ENCODE measurements at places on chromosomes 3 and 15.

- DNase-seq = no peak
Observed at GRCh38 chr3:1723726-1724125, 374.9 kb upstream of the CNTN4 start.

- DNase-seq = no peak
Observed at GRCh38 chr3:155492841-155493240, 199.4 kb upstream of the STRIT1 start.

DNA sequence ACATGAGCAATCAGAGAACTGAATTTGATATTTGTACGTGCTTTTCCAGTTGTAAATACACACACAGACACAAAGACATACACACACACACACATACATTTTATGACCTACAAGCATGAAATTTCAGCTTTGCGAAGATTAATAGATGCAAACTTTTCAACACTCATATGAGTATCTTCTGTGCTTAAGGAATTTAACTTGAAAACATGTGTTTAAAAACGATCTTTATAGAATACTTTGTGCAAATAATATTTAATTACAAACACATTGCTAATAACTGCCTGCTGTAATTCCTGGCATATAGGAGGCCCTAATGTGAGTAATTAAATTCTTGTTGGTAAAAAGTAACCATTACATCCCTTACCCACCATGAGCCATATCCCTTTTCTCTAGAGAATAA lies 107.7 kb upstream of the PLSCR5 start:
- DNase-seq = no peak

GRCh38 chr15:92586383-92586942 lies 69.1 kb downstream of the FAM174B start:
- DNase-seq = no peak

DNA sequence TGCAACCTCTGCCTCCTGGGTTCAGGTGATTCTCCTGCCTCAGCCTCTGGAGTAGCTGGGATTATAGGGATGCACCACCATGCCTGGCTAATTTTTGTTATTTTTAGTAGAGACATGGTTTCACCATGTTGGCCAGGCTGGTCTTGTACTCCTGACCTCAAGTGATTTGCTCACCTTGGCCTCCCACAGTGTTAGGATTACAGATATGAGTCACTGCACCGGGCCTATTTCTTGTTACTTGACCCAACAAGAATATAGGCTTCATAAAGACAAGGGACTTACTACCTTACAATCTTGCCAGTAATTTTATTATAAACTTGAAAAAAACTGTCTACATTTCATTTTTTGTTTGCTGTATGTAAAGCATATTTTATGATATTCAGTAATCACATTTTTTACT lies 21.4 kb upstream of the ZBTB47 start:
- DNase-seq = no peak

GRCh38 chr3:144369129-144369879 lies 397.7 kb downstream of the DIPK2A start:
- no peak for DNase-seq

- no peak for DNase-seq
Observed at GRCh38 chr15:48119277-48119676, 1.5 kb upstream of the SLC24A5 start.

GRCh38 chr15:58457466-58457965 lies 25.7 kb downstream of the LIPC start:
- peak; percentile 79 for DNase-seq

DNA sequence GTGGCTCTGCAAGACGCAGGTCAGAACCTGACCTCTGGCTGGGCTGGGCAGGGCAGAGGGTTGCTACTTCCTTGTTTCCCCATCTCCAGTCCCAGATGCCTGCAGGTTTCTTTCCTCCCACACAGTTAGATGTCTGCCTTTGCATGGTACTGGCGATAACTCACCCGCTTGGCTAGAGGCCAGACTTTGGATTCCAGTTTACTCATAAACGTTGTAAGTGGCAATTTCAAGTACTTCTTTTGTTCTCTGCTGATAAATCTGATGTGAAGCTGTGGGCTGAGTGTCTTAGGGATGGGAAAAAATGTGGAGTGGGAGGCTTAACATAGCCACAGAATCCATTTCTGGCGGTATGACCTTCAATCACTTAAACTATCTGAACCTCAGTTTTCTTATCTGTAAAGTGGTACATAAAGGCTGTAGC lies 194.2 kb downstream of the EBLN2 start:
- no peak for DNase-seq

DNA sequence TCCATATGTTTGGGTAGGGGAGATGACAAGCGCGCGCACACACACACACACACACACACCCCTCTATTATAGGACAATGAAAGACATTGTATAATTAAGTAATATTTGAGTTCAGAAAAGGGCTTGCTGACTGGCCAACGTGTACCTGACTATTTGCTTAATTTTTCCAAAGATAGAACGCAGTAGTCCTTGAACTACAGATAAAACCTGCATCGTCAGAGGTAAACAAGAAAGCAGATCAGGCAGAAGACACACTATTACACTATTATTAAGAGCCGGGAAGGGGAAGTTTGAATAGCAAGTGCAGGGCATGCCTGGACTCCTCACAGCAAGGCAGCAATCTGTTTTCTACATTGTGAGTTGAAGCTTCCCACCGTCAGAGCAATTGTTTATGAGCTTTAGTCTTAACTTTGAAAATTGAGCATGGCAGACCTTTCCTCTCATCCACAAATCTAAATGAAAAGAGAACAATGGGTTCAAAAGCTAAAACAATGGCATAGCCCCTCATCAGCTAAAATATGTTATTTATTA lies 427.7 kb downstream of the GABRG3 start:
- DNase-seq = no peak

DNA sequence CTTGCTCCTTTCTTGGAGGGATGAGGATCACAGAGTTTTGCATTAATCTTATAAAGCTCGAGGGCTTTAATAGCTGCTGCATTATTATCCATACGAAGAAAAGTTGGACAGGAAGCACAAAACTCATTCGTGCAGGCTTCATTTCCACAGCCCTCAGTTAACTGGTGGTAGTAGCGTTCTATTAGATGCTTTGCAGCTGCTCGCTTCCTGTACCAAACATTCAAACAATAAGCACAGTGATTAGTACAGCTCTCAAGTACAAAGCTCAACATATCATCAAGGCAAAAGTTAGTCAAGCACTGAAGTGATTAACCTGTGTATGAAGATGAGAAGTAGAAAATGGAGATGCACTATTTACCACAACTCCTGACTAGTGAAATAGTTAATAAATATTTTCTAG lies 63.3 kb downstream of the UBE3A start:
- DNase-seq = no peak

GRCh38 chr3:121794264-121794983 lies 40.4 kb downstream of the IQCB1 start:
- no peak for DNase-seq

DNA sequence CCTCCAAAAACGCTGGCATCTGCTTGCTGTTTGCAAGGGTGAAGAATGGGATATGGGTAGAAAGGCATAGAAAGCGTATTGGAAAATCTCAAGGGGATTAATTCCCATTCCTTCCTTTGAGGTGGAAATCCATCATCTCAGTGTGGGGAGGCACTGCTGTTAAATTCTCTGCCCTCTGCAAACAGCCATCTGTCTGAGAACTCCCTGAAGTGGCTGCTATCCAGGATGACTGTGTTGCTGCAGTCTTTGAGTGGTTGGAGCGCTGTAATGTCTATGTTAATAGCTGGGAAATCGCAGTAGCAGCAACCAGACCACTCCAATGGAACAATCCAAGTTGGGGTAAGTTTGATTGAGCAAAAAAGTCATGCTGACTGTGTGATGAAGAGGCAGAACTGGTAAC lies 625.9 kb downstream of the NLGN1 start:
- DNase-seq = no peak

DNA sequence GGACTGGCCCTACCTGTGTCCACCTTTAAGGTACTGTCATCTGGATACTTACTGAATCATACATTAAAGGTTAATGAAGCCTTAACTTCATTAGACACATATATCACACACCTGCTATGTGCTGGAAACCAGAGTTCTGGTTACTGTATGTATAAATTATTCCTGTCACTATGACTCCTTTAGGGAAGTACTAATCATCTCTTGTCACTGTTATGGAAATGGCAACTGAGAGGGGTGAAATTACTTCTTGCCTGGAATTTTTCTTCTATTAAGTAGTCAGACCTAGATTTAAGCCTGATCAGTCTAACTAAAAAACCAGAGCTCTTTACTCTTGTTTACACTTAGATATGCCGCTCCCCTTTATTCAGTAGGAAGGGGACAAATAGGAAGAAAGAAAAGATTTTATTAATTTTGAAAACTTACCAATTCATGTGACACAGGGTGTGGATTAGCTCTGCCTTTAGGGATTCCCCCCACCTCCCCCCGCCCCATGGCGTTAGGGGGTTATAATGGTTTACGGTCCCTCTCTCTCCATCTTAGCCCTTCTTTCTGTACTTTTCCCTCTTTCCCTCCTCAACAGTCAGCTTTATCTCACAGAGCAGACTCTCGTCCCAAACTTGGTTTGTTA lies 152.5 kb downstream of the KLHL25 start:
- DNase-seq = no peak

DNA sequence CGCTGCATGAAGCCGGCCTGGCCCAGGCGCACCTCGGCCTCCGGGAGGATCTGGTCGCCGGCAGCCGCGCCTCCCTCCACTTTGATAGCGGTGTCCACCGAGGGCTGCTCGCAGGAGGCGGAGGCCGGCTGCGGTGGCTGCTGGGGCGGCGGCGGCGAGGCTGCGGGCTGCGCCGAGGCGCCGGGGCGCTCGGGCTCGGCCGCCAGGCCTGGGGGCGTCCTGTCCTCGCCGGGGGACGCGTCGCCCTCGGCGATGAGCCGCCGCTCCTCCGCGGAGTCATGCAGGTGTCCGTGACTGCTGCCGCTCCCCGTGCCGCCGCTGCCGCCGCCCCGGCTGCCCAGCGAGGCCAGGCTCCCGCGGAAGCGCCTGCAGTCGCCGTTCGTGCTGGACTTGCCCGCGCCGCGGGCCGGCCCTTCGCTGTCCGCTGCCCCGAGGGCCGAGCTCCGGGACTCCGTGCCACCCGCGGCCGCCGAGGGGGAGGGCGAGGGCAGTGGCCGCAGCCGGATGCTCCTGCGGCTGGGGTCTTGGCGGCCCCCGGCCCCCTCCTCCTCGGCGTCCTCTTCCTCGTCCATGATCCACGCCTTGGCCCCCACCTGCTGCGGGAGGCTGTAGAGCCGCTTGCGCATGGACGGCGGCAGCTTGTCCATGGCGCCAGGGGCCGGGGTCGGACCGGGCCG lies 996 bp downstream of the HCN4 start:
- no peak for DNase-seq

DNA sequence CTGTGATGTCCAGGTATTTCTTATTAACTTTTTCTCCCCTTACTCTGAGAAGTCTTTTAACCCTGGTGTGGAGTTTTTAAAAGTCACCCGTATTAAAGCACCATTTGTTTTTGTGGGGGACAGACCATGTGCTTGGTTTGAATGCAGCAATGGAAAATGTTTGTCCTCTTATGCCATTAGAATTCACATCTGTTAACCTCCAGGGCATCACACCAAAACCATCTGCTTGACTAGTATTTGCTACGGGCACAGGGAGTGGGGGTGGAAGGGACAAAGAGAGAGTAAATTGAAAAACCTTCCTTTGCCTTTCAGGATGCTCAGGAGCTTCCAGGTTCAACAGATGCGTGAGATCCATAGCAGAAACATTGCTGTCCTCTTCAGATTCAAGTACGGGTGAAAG lies 61.4 kb upstream of the GOLGA8B start:
- DNase-seq = no peak

DNA sequence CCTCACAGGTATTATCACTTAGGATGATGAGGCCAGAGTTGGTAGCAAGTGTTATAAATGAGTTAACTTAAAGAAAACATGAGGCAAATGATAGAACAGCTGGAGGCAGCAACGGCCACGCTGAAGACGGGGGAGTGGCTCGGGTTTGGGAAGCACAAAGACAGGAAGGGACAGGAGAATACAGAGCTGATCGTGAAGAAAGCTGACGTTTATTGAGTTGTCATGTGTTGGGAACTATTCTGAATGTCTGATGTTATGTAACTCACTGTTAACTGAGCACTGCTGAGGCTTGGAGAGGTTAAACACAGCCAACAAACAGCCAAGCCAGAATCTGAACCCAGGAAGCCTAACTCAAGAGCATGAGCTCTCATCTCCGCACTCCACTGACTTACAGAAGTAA lies 42.3 kb downstream of the FGD5 start:
- DNase-seq = no peak

DNA sequence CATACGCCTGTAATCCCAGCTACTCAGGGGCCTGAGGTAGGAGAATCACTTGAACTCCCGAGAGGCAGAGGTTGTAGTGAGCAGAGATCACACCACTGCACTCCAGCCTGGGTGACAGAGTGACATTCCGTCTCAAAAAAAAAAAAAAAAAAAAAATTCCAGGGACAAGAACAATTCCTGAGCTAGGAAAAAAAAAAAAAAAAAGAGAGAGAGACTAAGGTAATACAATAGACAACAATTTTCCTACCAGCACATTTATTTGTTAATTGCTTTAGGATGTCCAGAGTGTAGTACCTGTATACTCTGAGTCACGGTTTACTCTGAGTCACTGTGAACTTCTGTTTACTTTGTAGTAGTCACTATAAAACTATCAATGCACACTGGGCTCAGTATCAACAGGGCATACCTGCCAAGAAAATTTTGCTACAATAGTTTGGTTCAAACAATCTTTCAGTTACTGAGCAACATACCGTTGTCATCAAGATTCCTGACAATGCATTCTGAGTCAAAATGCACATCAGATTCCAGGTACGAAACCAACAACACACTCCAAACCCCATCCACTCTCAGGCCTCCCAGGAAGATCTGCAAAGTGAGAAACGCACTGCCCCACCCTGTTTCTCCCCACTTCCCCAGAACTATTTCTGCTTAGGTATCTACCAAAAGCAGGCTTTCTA lies 28.3 kb downstream of the IGF2BP2 start:
- no peak for DNase-seq

GRCh38 chr3:171168086-171168485 lies 141.6 kb upstream of the SLC2A2 start:
- no peak for DNase-seq

- peak; percentile 61 for DNase-seq
Observed at GRCh38 chr15:60179786-60180391, 175.8 kb downstream of the FOXB1 start.

- no peak for DNase-seq
Observed at GRCh38 chr3:4314688-4315087, 11.5 kb downstream of the SETMAR start.

DNA sequence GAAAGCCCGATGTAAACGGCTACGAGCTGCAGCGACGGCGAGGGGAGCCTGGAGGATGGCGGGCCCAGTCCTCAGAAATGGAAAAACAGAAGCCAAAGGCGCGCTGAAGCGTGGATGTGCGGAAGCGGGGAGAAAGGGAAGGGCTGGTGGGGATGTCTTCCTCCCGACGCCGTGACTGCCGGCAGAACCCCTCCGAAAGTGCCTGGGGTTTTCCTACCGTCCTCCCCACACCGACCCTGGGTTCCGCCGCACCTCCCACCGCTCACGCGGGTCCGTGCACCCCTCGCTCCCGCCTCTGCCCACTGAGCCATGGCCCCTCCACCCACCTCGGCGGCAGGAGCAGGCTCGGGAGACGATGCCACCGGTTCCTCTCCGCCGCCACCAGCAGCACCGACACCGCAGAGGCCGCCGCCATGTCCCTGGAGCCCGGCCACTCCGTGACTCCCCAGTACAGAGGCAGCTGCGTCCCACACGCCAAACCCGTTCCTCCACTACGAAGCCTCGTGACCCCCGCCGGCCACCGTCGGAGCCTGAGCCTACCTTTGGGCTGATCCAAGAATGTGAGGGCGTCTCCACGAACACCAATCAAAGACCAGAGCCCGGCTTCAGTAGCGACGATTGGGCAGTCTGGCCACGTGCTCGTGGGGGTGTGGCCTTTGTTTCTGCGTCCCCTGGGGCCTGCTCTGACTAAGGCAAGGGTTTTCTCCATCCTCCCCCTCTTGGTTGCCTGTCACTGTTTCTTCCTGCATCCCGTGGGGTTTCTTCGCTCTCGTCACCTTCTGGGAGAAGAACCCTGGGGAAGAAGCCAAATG lies at the start of gene MCCC1:
Gene MCCC1, minus strand, starts transcription at position 471 of the 812 bp plus-strand sequence. Its CDS starts 56 bp downstream, at position 415.
- DNase-seq = peak; percentile 99
